Muscle of leg (tissue), 16 donors: ENCODE measurements at places on chromosomes 6 and 20. TPM values are rescaled to one million over a fixed set of nuclear protein-coding genes. Genes with fewer than 3 reads are reported as not detected.

DNA sequence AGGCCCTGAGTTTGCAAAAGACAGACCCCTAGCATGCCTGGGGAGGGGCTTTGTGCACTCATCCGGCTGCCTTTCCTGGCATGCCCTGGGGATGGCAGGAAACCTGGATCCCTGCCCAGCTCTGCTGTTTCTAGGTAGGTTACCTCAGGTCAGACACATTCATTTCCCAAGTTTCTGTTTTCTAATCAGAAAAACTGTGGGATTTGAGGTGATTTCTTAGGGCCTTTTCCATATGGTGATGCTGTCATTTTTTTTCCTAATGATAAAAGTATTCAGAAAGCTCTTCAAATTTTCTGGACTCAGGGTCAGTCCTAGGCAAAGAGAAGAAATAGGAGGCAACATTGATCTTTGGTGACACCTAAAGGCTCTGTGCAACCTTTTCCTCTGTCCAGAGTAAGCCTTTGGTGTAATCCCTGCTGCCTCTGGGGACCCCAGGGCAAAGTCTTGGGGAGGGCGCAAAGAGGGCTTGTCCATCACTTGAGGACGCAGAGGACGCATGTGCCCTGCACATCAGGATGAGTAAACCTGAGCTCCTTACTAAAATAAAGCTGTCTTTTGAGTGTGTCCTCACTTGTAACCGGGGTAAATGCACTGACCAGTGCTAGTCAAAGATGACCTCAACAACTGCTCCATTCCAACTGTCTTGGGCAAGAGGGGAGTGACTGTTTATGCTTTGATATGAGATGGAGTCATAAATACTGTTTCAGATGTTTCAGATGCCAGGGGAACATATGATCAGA, 13.5 kb upstream of the TRAM2 start:
- DNase-seq, result peak; percentile 53

- DNase-seq, result no peak
These were observed 127.5 kb upstream of the SMLR1 start for GRCh38 chr6:130699742-130700141.

GRCh38 chr6:102039441-102039840, 645.9 kb downstream of the GRIK2 start:
- no peak for DNase-seq

Gene RHAG
- 0.97 TPM for polyA plus RNA-seq

Gene TNF
- not detected for polyA plus RNA-seq

DNA sequence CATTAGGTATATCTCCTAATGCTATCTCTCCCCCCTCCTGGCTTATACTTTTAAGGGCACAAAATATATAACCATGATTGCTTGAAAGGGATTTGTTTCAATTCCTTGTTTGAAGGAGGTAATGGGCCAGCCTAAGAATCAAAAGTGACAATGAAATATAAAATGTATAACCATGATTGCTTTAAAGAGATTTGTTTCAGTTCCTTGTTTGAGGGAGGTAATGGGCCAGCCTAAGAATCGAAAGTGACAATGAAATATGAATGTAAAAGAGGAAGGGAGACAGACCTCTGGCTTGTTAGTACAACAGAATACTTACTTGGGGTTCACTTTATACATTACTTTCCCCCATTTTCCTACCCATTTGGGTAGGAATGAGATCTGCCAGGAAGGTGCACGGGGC, 55.5 kb downstream of the FOXC1 start:
- peak; percentile 35 for DNase-seq

- DNase-seq, result no peak
These were observed 3.3 kb downstream of the ZSWIM3 start for GRCh38 chr20:45860560-45861220.

DNA sequence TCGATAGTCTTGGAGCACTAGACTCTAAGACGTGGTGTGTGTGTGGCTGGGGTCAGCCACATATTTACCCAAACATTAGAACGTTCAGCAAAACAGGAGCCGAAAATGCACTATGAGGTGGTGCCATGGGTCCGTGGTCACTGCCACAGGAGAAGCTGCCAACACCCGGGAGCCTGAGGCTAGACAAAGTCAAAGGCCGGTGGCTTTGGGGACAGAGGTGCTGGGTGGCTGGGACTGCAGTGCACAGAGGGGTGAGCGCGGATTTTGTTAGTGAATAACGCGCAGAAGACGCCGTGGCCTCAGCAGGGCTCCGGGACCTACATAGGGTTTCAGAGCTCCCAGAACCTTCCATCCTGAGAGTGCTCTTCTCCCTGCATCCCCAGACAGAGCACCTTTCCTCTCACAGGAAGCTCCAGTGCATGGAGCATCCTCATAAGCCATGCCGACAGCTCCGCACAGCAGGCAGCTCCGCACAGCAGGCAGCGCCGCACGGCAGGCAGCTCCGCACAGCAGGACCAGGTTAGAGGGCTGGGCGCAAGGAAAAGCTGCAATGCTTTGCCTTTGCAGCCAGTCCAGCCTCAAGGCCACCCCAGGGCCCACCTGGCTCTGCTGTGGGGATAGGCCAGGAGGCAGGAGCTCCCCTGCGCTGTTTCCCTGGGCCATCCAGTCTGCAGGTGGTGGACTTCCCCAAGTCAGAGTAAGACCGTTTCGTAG, 304.1 kb downstream of the TAF4 start:
- DNase-seq, result no peak

GRCh38 chr20:25256226-25256859, 8.5 kb downstream of the PYGB start:
- no peak for DNase-seq
